ENCODE measurements at places on chromosomes 7 and 10. TPM values are rescaled to one million over a fixed set of nuclear protein-coding genes. Genes with fewer than 3 reads are reported as not detected.

SLC26A5 gene
- not detected for total RNA-seq

DNA sequence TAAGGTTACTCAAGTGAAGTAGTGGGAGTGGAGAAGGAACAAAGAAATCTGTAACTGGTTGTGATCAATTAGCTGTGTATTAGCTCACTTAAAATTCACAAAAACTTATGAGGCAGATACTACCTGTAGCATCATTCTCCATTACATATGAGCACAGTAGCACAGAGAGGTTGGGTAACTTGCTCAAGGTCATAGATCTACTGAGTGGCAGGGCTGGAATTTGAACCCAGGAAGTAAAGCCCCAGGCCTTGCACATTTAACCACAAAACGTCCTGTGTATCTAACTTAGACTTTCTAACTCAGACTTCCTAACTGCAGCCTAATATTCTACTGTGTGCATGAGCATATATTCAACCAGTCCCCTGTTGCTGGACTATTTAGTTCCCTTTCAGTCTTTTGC, 5.6 kb upstream of the SLF2 start:
- DNase-seq = no peak

GRCh38 chr10:126301701-126302475, 86.4 kb downstream of the ADAM12 start:
- no peak for DNase-seq

DNA sequence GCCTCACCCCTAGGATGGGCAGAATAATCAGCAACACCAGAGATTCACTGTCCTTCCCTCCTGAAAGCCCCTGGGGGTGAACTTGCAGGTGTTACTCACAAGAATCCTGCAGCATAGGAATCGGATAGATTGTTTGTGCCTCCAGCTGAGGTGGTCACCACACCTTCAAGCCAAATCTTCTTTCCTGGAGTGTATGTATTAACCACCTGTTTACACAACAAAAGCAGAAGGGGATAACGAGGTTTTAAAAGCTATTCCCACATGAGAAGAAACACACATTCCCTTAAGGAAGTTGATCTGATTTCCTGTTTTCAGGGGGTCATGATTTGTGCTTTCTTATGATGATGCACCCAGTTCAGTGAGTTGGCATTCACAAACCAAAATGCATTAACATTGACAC, 173.8 kb upstream of the HPS1 start:
- DNase-seq = no peak

- DNase-seq = no peak
Observed at GRCh38 chr10:103448746-103449145, 3.4 kb downstream of the CALHM2 start.

Measured in progenitor cell of endocrine pancreas (in vitro differentiated cells).